ENCODE measurements at places on chromosomes 5 and 9. TPM values are rescaled to one million over a fixed set of nuclear protein-coding genes. Genes with fewer than 3 reads are reported as not detected.
A peak's percentile ranks its signal among the peaks of the same experiment; 100 is the strongest.

DNA sequence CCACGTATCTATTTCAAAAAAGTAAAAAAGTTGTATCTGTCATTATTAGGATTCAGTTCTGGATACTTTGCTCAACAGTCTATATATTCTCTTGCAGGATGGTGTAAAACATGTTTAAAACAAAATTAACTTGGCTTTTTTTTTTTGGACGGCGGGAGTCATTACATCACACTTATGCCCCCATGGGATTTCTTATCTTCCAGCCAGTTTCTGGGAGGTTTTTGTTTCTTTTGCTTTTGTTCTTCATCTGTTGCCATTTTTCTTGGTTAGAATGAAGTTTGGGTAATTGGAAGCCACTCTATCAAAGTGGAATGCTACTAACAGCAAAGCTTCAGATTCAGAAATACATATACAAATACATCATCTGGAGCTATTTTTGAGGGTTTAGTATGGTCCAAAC is 1.8 kb upstream of the STARD4 start:
- no peaks in the 10 kb centered on the region for H3K36me3 ChIP-seq
- peak overlapping the region; percentile 87 for H3K27ac ChIP-seq
- H3K4me1 ChIP-seq: peaks cover 21% of the 10 kb centered on the region
- DNase-seq: no peak

DNA sequence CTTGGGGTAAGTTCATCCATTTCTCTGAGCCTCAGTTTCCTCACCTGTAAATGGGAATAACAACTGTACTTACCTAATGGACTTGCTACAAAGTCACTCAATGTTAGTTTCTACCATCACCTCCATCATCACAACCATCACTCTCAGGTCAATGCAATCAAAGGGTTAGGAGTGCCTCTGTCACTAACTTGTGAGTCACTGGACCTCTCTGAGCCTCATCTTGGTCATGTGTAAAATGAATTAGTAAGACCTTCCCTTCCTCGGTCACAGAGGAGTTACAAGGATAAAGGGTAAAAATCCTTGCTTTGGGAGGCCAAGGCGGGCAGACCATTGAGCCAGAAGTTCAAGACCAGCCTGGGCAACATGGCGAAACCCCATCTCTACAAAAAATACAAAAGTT is 12.8 kb downstream of the FABP6 start:
- H3K36me3 ChIP-seq: no peaks in the 10 kb centered on the region
- no peaks in the 10 kb centered on the region for H3K4me1 ChIP-seq
- no peaks in the 10 kb centered on the region for H3K27me3 ChIP-seq
- DNase-seq: no peak
- no peak overlapping the region for H3K4me3 ChIP-seq

DNA sequence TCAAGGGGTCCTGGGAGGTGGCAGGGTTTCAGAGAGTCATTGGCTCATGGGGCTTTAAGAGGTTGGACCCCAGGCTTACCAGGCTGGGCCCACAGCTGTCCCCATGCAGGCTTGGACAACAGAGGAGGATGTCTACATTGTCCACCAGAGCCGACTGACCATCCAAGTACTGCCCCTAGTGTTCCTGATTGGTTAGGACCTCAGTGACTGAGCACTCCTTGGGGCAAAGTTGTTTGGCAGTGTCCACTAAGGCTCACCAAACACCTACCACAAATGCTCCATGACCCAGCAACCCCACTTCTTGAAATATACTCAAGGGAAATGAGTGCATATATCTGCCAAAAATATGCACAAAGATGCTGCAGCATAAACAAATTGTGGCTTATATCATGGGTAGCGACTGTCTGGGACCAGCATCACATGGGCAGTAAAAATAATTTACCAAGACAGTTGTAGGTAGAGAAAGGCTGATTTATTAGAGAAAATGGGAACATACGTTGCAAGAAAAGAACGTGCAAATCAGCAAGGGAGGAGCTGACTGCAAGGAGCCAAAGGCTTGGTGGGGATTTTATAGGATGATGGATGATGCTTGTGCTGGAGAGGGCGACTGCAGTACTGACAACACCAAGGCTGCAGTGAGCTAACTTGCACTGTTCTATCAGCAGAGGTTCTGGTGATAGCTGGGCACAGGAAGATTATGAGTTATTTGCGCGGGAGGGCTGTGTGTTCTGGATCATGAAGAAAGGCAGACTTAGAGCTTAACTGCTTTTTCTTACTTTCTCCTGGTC is 265.2 kb downstream of the GADD45G start:
- H3K4me3 ChIP-seq: no peak overlapping the region
- no peak overlapping the region for H3K27ac ChIP-seq
- no peaks in the 10 kb centered on the region for H3K36me3 ChIP-seq
- H3K4me1 ChIP-seq: no peaks in the 10 kb centered on the region

DNA sequence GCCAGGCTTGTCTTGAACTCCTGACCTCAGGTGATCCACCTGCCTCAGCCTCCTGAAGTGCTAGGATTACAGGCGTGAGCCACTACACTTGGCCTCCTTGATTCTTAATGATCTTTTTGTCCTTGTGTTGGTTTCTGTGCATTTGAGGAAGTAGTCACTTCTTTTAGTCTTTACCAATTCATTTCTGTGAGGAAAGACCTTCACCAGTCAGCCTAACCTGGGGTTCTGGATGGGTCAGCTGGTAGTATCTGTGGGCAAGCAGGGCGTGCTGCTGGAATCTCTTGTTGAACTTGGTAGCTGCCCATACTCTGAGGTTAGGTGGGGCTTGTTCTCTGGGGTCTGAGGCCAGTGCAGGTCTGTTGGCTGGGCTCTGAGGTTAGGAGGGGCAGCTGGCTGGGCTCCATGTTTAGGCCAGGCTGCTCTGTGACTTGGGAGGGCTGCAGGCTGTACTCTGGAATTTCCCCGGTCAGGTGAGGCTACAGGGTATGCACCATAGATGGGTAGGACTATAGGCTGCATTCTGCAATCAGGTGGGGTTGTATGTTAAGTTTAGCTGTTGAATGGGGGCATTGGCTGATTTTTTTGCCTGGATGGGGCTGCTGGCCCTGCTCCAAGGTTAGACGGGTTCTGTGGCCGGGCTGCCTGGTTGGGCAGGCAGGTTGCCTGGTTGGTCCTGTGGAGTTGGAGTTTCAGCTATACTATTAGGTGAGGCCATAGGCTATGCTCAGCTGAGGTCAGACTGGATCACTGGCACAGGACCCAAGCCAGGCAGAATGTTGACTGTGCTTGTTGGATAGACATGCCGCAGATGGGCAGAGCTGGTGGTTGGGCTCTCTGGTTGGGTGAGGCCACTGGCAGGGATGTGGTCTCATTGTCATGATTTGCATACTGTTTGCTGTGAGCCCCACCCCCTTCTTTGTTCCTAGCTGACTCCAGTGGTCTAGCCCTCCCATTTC is 19.2 kb downstream of the UBAP1 start:
- DNase-seq: no peak
- H3K27me3 ChIP-seq: no peaks in the 10 kb centered on the region
- H3K36me3 ChIP-seq: no peaks in the 10 kb centered on the region

GRCh38 chr5:67901814-67902496 is 313.6 kb upstream of the PIK3R1 start:
- no peak for DNase-seq
- no peak overlapping the region for H3K4me3 ChIP-seq
- no peaks in the 10 kb centered on the region for H3K36me3 ChIP-seq
- no peaks in the 10 kb centered on the region for H3K27me3 ChIP-seq
- no peaks in the 10 kb centered on the region for H3K4me1 ChIP-seq
- no peak overlapping the region for H3K27ac ChIP-seq

GRCh38 chr9:134424818-134425217 is 98.6 kb downstream of the RXRA start:
- no peaks in the 10 kb centered on the region for H3K4me1 ChIP-seq
- H3K36me3 ChIP-seq: no peaks in the 10 kb centered on the region
- DNase-seq: no peak
- H3K4me3 ChIP-seq: no peak overlapping the region

DNA sequence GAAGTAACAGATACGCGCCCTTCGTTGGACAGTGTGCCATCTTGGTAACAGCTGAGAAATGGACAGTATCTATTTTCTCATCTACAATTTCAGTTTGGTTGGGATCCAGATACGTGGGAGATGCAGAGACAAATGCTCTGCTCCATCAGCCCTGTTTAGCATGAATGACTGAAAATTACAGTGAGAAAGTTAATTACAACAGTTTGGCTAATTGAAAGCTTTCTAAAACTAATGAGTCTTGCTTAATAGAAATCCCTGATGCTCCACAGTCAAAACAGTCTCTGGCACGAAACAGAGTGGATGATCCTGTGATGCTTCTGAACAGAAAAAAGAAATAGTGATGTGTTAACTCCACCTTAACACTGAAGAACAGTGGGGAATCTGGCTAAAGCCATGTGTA is 140.2 kb downstream of the DNAH5 start:
- no peaks in the 10 kb centered on the region for H3K27me3 ChIP-seq
- no peaks in the 10 kb centered on the region for H3K36me3 ChIP-seq
- no peak for DNase-seq
- H3K4me3 ChIP-seq: no peak overlapping the region
- no peak overlapping the region for H3K27ac ChIP-seq

DNA sequence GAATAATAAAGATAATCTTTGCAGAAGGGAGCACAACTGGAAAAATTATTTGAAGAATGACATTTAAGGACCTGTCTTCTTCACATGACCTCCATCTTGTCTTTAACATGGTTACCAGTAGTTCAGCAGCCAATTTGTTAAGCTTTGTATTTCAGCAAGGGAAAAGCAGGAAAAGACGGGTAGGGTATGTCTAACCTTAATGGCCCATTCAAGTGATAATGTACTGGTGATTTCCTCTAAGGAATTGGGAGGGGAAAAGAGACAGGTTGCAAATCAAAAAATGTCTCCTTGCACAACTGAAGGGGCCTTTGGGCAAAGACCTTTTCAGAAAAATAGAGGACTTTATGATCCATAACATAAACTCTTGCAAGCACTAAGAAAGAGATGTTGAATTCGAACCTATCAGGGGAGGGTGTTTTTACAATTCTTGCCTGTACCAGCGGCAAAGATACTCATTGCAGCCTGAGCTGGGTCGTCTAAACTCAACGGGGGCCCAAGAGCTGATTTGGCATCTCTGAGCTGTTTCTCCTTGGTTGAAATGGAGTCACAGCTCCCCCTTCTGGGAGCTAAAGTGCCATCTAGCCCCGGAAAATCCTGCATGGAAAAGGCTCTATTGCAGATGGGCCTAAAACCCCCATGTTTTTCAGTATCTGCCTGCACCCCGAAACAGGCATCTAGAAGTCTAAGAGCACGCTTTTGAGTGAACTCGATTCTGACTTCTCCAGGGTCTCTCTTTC is 3.8 kb downstream of the BRINP1 start:
- no peak overlapping the region for H3K4me3 ChIP-seq
- DNase-seq: no peak
- H3K36me3 ChIP-seq: no peaks in the 10 kb centered on the region
- H3K27me3 ChIP-seq: no peaks in the 10 kb centered on the region

The PRR7 gene
- 15.3 TPM for total RNA-seq

Measured in CD8-positive, alpha-beta memory T cell (primary cell).